CD4-positive, CD25-positive, alpha-beta regulatory T cell (primary cell): ENCODE measurements at places on chromosomes 2 and 18. TPM values are rescaled to one million over a fixed set of nuclear protein-coding genes. Genes with fewer than 3 reads are reported as not detected.

ZNF385B gene
- not detected for polyA plus RNA-seq

TSPYL6 gene
- polyA plus RNA-seq: not detected

CNGA3 gene
- not detected for polyA plus RNA-seq

LOXHD1 gene
- not detected for polyA plus RNA-seq

LCT gene
- polyA plus RNA-seq: not detected

HRH4 gene
- polyA plus RNA-seq: 0.95 TPM

REG3G gene
- polyA plus RNA-seq: not detected

SOCS6 gene
- 0.07 TPM for polyA plus RNA-seq

FBXO41 gene
- polyA plus RNA-seq: 1.0 TPM

SMC6 gene
- 11.5 TPM for polyA plus RNA-seq

SCN9A gene
- not detected for polyA plus RNA-seq

RSAD2 gene
- 8.7 TPM for polyA plus RNA-seq

OTX1 gene
- not detected for polyA plus RNA-seq

RAB3GAP1 gene
- polyA plus RNA-seq: 16.8 TPM

G6PC2 gene
- polyA plus RNA-seq: not detected

RBKS gene
- polyA plus RNA-seq: 4.0 TPM

IL36G gene
- polyA plus RNA-seq: not detected

TGFA gene
- polyA plus RNA-seq: not detected

KCNJ13 gene
- polyA plus RNA-seq: 0.25 TPM
